ENCODE measurements at places on chromosomes 16 and 17. TPM values are rescaled to one million over a fixed set of nuclear protein-coding genes. Genes with fewer than 3 reads are reported as not detected.

DNA sequence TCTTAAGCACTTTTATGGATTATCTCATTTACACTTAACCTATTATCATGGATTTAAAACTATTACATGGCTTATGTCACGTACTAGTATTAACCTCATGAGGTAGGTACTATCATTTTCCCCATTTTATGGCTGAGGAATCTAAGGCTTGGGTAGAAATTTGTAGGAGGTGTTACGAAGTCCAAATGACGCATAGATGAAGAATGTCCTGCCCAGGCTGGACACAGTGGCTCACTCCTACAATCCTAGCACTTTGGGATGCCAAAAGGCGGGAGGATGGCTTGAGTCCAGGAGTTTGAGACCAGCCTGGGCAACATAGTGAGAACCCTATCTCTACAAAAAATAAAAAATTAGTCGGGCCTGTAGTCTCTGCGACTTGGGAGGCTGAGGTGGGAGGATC, 4.8 kb upstream of the C1QL1 start:
- no peaks in the 10 kb centered on the region for H3K27me3 ChIP-seq
- no peaks in the 10 kb centered on the region for H3K36me3 ChIP-seq
- no peak overlapping the region for H3K4me3 ChIP-seq

- H3K36me3 ChIP-seq, result peaks cover 8% of the 10 kb centered on the region
- H3K4me3 ChIP-seq, result no peak overlapping the region
- no peak overlapping the region for H3K27ac ChIP-seq
- H3K27me3 ChIP-seq, result no peaks in the 10 kb centered on the region
- peaks cover 7% of the 10 kb centered on the region for H3K4me1 ChIP-seq
- DNase-seq, result no peak
Observed at GRCh38 chr17:1431631-1432104, 24.4 kb downstream of the CRK start.

GRCh38 chr17:74008196-74008595, 195.3 kb upstream of the RPL38 start:
- H3K27ac ChIP-seq, result no peak overlapping the region
- no peaks in the 10 kb centered on the region for H3K27me3 ChIP-seq
- H3K36me3 ChIP-seq, result no peaks in the 10 kb centered on the region
- no peaks in the 10 kb centered on the region for H3K4me1 ChIP-seq

DNA sequence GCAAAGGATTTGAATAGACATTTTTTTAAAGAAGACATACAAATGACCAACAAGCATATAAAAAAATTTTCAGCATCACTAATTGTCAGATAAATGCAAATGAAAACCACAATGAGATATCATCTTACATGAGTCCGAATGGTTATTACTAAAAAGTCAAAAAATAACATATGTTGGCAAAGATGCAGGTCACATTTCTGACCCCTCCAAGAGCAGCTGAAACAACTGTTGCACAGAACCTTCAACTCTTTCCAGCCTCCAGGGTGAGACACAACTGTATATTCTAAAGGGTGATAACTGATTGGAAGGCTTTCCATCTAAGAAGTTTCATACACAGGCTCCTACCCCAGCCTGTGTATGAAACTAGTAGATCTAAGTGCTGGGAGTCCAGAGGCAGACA, 51.9 kb downstream of the SLFN5 start:
- H3K27me3 ChIP-seq, result no peaks in the 10 kb centered on the region
- DNase-seq, result no peak
- H3K36me3 ChIP-seq, result no peaks in the 10 kb centered on the region
- H3K4me3 ChIP-seq, result no peak overlapping the region
- H3K4me1 ChIP-seq, result peaks cover 15% of the 10 kb centered on the region

DNA sequence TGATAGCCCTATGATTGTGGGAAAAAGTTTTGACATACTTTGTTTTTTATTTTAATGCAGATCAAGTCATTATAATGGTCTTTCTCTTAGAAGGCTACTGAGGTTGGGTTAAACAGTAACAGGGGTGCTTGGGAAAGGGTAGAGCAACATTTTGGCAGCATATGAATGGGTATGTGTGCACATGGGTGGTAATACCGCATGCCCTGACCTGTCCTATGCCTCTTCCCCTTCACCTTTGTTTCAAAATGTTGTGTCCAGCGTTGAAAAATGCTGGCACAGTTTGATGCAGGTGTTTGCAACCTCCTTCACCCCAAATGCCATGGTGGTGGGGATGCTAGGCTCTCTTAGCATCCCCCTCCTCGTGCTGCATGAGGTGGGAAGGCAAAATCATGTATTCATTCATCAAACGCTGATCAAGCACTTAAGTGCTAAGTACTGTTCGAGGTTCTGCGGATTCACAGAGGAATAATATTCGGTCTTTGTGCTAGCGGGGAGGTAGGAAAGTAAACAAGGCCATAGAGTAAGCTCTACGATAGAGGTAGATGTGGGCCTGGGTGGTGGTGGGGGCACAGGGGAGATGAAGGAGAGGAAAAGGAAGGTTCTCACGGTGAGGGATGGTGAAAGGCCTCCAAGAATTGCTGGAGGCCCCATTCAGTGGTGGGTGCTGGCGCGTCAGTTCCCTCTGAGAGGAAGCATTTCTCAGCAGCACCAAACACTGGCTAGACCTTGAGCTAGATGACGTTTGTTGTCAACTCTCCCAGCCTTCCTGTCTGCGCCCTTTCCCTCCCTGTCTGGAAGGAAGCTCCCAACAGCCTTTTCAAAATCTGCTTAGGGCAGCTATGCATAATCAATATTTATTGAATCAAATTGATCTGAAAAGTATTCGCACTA, 13.3 kb upstream of the MARCHF10 start:
- no peak overlapping the region for H3K4me3 ChIP-seq
- H3K4me1 ChIP-seq, result peaks cover 9% of the 10 kb centered on the region
- DNase-seq, result no peak
- peak overlapping the region; percentile 62 for H3K27ac ChIP-seq

DNA sequence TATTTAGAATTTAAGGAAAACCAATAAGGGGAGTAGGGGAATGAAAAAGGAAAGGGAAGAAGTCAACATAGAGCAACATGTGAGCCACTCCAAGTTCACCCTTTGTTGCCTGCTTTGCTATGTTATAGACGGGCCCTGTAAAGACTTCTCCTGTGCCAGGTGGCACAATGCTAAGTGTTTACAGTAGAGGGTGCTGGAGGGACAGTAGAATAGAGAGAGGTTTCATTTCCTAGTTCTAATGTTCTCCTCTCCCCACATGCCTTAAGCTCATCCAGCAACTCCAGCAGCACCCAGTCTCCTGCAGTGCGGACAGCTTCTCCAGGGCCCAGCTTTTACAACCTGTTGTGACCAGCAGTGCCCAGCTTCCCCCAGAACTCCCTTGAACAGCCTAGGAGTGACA, 468.0 kb downstream of the HS3ST3B1 start:
- H3K27ac ChIP-seq, result no peak overlapping the region
- no peaks in the 10 kb centered on the region for H3K36me3 ChIP-seq
- DNase-seq, result no peak
- no peaks in the 10 kb centered on the region for H3K27me3 ChIP-seq

DNA sequence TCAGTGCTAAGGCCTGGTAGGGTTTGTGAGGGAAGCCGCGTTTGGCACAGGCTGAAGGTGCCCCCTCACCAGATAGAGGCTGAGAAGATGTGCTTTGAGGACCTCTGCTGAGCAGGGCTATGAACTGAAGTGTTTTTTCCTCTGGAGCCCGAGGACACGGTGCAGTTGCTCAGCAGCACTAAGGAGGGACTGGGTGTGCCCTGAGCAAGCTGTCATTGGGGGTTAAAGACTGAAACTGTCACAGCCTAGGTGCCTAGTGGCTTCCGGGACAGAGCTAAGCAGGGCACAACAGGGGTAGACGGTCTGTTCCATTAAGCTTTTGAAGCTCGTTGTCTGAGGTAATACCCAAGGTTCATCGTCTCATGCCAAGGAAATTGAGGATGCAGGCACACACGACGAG, 24.8 kb upstream of the ASGR2 start:
- H3K4me1 ChIP-seq, result peaks cover 4% of the 10 kb centered on the region
- no peak overlapping the region for H3K27ac ChIP-seq
- peaks cover 11% of the 10 kb centered on the region for H3K27me3 ChIP-seq
- DNase-seq, result no peak

- no peaks in the 10 kb centered on the region for H3K36me3 ChIP-seq
- no peaks in the 10 kb centered on the region for H3K4me1 ChIP-seq
- DNase-seq, result no peak
Observed at GRCh38 chr16:56281249-56281805, 90.0 kb downstream of the GNAO1 start.

DNA sequence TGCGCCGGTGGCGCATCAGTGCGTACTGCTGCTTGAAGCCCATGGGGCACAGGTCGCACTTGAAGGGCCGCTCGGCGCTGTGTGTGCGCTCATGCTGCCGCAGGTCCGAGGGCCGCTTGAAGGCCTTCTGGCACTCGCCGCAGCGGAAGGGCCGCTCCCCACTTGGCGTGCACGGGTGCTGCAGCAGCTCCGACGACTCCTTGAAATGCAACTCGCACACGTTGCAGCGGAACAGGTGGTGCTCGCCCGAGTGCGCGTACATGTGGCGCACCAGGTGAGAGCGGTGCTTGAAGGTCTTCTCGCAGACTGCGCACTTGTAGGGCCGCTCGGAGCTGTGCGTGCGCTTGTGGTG, 3.3 kb downstream of the ZNF319 start:
- H3K27me3 ChIP-seq, result no peaks in the 10 kb centered on the region
- H3K4me1 ChIP-seq, result peaks cover 54% of the 10 kb centered on the region
- no peaks in the 10 kb centered on the region for H3K36me3 ChIP-seq
- no peak for DNase-seq

DNA sequence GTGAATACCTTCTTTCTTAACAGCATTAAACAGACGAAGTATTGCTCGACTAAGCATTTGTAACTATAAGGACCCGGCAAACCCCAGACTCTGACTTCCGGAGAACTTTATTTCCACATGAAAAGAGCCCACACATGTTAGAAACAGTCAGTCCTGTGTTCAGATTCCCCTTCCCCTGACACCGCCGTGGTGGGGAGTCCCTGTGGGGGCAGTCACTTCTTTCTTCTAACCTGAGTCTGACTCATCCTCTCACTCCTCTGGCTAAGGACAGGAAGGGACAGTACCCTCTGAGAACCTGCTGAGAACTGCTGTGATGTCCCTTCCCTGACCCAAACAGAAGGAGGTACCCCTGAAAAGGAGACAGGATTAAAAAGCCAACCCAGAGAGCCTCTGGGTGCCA, 165.1 kb downstream of the XYLT1 start:
- H3K4me1 ChIP-seq, result peaks cover 71% of the 10 kb centered on the region
- no peaks in the 10 kb centered on the region for H3K27me3 ChIP-seq

DNA sequence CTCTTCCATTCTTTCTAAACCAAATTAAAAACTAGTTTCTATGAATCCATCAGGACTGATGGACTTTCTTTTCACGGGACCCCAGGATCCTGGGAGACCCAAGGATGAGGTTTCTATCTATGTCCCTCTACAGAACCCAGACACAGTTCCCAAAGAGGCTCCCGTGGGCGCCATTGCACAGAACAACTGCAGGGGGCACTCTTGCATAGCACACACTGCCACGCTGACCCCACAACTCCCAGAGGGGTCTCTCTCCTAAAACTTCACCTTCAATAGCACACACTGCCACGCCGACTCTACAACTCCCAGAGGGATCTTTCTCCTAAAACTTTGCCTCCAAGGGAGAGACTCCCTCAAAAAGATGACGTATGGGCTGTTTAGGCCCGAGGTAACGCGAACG, 9.0 kb downstream of the ABR start:
- no peaks in the 10 kb centered on the region for H3K4me1 ChIP-seq
- no peak overlapping the region for H3K4me3 ChIP-seq
- H3K27ac ChIP-seq, result no peak overlapping the region
- H3K27me3 ChIP-seq, result no peaks in the 10 kb centered on the region
- no peak for DNase-seq

GRCh38 chr16:11430601-11431317, 85.5 kb downstream of the RMI2 start:
- no peak for DNase-seq
- H3K36me3 ChIP-seq, result no peaks in the 10 kb centered on the region
- peaks cover 9% of the 10 kb centered on the region for H3K4me1 ChIP-seq
- no peak overlapping the region for H3K4me3 ChIP-seq

- H3K4me1 ChIP-seq, result no peaks in the 10 kb centered on the region
- H3K27me3 ChIP-seq, result no peaks in the 10 kb centered on the region
- DNase-seq, result no peak
- H3K36me3 ChIP-seq, result no peaks in the 10 kb centered on the region
- no peak overlapping the region for H3K4me3 ChIP-seq
Observed at GRCh38 chr16:56258508-56259424, 67.5 kb downstream of the GNAO1 start.

DNA sequence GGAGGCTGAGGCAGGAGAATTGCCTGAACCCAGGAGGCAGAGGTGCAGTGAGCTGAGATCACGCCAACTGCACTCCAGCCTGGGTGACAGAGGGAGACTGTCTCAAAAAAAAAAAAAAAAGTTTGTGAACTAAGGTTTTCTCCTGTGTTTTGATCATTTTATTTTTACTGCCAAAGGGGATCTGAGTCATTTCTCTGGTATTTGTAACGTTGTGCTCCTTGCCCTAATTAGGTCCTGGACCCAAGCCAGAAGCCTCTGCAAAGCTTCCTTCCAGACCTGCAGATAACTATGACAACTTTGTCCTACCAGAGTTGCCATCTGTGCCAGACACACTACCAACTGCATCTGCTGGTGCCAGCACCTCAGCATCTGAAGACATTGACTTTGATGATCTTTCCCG, 32.1 kb downstream of the IST1 start:
- no peak overlapping the region for H3K27ac ChIP-seq
- peaks cover 33% of the 10 kb centered on the region for H3K36me3 ChIP-seq
- DNase-seq, result peak; percentile 48

DNA sequence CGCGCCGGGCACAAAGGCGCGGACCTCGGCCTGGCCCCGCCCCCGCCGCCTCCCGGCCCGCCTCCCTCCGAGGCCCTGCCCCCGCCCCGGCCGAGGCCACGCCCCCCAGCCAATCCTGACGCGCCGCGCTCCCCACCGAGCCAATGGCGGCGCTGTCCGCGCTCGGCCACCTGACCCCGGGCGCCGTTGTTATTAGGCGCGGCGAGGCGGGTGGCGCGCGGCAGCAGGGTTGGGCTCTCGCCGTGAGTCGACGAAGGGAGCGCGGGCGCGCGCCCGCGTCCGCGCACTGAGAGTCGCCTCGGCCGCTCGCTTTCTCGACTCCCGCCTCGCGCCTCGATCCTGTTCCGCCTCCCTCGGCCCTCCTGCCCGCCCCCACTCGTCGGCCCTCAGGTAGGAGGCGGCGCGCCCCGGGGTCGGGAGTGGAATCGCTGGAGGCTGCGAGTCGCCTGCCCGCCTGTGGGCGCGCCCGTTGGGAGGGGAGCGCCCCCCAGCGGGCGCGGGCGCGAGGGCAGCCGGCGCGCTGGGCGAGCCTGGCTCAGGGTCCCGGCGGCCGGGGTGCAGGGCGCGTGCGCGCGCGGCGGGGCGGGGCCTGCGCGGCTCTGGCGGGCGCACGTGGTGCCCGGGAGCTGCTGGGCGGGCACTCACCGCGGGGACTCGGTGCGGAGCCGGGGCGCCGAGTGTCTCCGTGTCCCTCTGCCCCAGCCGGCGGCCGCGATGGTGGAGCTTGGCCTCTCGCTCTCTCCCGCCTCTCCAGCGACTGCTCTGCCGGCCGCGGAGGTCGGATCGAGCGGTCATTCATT, 405 bp upstream of the CBLN1 start:
- H3K27me3 ChIP-seq, result peaks cover 3% of the 10 kb centered on the region
- H3K36me3 ChIP-seq, result no peaks in the 10 kb centered on the region
- H3K4me1 ChIP-seq, result peaks cover 33% of the 10 kb centered on the region
- peak overlapping the region; percentile 16 for H3K4me3 ChIP-seq
- peak overlapping the region; percentile 68 for H3K27ac ChIP-seq
- peak; percentile 91 for DNase-seq

OSGIN1 gene
- total RNA-seq, result 5.2 TPM

PPM1D gene
- total RNA-seq, result 15.5 TPM

ANKRD40CL gene
- 1.6 TPM for total RNA-seq
